ENCODE measurements at places on chromosomes 1 and 21.

GRCh38 chr1:227947676-227948492 lies at the start of gene WNT9A:
WNT9A (minus strand) TSS chr1:227947932; CDS start chr1:227947887, 45 bp downstream.
- peak within 1 kb of the TSS; percentile 66 for H3K4me3 ChIP-seq
- no peaks in the 10 kb centered on the region for H3K36me3 ChIP-seq
- H3K27me3 ChIP-seq: peaks cover 34% of the 10 kb centered on the region
- DNase-seq: peak; percentile 36
- H3K27ac ChIP-seq: no peak within 1 kb of the TSS

GRCh38 chr1:27858072-27858948 lies 14.0 kb upstream of the THEMIS2 start:
- peaks cover 24% of the 10 kb centered on the region for H3K4me1 ChIP-seq
- DNase-seq: peak; percentile 85
- no peak overlapping the region for H3K4me3 ChIP-seq
- no peaks in the 10 kb centered on the region for H3K36me3 ChIP-seq

GRCh38 chr1:54364995-54365394 lies 41.2 kb downstream of the SSBP3 start:
- no peak for DNase-seq
- H3K4me1 ChIP-seq: peaks cover 15% of the 10 kb centered on the region

DNA sequence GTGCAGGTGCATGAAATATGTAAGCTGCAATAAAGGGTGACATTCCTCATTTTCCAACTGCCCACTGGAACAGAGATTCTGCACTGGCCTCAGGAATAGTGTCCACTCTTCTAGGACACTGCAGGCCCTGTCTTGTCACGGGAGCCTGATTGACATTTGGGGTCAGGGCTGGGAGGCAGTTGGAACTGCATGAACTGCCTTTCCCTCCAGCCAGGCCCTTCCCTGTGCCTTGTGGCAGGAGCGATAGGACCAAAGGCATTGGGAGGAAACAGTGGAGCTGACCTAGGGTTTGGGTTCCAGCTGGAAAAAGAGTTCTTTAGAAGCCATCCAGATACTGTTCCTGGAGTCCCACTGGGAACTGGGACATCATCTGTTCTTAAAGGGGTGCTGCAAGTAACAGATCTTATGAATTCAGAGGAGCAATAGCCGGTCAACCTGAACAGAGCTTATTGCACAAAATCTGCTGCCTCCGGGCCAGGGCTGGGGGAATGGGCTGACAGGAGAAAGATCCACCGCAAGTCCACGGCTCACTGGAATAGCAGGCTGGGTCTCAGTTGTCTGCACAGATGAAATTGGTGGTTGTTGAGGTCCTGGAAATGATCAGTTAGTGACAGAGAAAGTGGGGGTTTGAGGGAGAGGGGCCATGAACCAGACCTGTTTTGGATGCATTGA lies 451.7 kb downstream of the CAMTA1 start:
- no peak overlapping the region for H3K4me3 ChIP-seq
- no peaks in the 10 kb centered on the region for H3K4me1 ChIP-seq
- no peak for DNase-seq
- no peak overlapping the region for H3K27ac ChIP-seq
- no peaks in the 10 kb centered on the region for H3K27me3 ChIP-seq

GRCh38 chr1:173445656-173446055 lies 31.5 kb upstream of the PRDX6 start:
- H3K4me1 ChIP-seq: no peaks in the 10 kb centered on the region
- H3K27ac ChIP-seq: no peak overlapping the region
- H3K27me3 ChIP-seq: no peaks in the 10 kb centered on the region
- DNase-seq: no peak
- H3K4me3 ChIP-seq: no peak overlapping the region
- H3K36me3 ChIP-seq: peaks cover 2% of the 10 kb centered on the region

DNA sequence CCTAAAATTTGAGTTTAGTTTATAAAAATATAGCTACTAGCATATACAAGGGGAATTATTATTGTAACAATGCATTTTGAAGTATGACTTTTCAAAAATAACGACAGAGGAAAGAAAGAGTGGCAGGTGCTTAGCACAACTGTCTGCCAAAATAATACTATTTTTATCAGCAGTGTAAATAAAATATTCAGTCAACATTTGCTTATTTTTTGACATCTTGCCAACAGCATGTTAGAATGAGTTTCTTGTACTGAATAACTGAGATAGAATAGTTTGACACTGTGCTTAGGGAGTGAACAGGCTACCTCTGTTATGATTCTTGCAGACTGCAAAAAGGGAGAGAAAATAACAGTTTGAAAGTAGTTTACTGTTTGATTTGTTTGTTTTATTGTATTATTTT lies 909.8 kb downstream of the BRINP3 start:
- H3K27ac ChIP-seq: no peak overlapping the region
- no peaks in the 10 kb centered on the region for H3K36me3 ChIP-seq
- H3K4me3 ChIP-seq: no peak overlapping the region
- H3K27me3 ChIP-seq: no peaks in the 10 kb centered on the region

- H3K36me3 ChIP-seq: peaks cover 39% of the 10 kb centered on the region
- H3K4me3 ChIP-seq: peak overlapping the region; percentile 84
- H3K4me1 ChIP-seq: peaks cover 34% of the 10 kb centered on the region
- no peaks in the 10 kb centered on the region for H3K27me3 ChIP-seq
- H3K27ac ChIP-seq: peak overlapping the region; percentile 97
These were observed 671 bp upstream of the PYGO2 start for GRCh38 chr1:154962156-154962749.

GRCh38 chr1:9823943-9824701 lies at the start of gene CLSTN1:
CLSTN1 (minus strand) TSS chr1:9823965; CDS start chr1:9823733, 232 bp downstream.
- peaks cover 43% of the 10 kb centered on the region for H3K4me1 ChIP-seq
- H3K4me3 ChIP-seq: peak within 1 kb of the TSS; percentile 97
- no peaks in the 10 kb centered on the region for H3K36me3 ChIP-seq
- H3K27ac ChIP-seq: no peak within 1 kb of the TSS
- DNase-seq: peak; percentile 91

GRCh38 chr1:43913666-43914360 lies 19.8 kb upstream of the ARTN start:
- peaks cover 24% of the 10 kb centered on the region for H3K4me1 ChIP-seq
- peaks cover 5% of the 10 kb centered on the region for H3K36me3 ChIP-seq
- H3K27me3 ChIP-seq: no peaks in the 10 kb centered on the region
- DNase-seq: no peak

DNA sequence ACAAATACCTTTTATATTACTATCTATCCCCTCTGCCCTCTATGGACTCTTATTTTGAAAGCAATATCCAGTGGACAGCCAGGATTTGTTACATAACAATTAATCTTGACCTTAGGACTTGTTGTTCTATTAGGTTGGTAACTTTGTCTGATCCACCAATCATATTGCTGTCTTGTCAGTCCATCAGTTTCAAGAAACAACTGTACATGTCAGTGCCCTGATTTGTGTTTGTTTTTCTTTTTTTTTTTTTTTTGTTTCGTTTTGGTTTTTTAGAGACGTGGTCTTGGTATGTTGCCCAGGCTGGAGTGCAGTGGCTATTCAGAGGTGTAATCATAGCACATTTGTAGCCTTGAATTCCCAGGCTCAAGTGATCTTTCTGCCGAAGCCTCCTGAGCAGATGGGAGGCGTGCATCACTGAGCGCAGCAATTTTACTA lies 1.5 kb upstream of the SCP2 start:
- H3K27ac ChIP-seq: no peak overlapping the region
- peaks cover 3% of the 10 kb centered on the region for H3K4me1 ChIP-seq

GRCh38 chr1:11806307-11806936 lies 431 bp downstream of the CLCN6 start:
- no peaks in the 10 kb centered on the region for H3K27me3 ChIP-seq
- peak overlapping the region; percentile 89 for H3K4me3 ChIP-seq
- H3K36me3 ChIP-seq: no peaks in the 10 kb centered on the region
- peak overlapping the region; percentile 70 for H3K27ac ChIP-seq
- DNase-seq: no peak
- peaks cover 66% of the 10 kb centered on the region for H3K4me1 ChIP-seq

- H3K27me3 ChIP-seq: no peaks in the 10 kb centered on the region
- no peak overlapping the region for H3K4me3 ChIP-seq
- H3K4me1 ChIP-seq: peaks cover 5% of the 10 kb centered on the region
- DNase-seq: no peak
These were observed 23.3 kb downstream of the ABCB10 start for GRCh38 chr1:229535230-229535629.

DNA sequence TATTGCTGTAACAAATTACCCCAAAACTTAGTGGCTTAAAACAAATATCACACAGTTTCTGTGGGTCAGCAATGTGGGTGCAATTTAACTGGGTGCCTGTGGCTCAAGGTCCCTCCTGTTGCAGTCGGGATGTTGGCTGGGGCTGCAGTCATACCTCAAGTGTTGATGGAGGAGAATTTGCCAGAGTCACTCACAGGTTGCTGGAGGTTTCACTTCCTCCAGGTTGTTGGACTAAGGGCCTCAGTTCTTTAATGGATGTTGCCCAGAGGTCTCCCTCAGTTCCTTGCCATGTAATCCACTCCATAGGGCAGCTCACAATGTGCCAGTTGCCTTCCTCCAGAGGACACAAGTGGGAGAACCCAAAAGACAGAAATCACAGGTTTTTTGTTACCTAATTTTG lies 2.5 kb upstream of the TAF13 start:
- no peak overlapping the region for H3K27ac ChIP-seq
- no peak overlapping the region for H3K4me3 ChIP-seq
- no peaks in the 10 kb centered on the region for H3K27me3 ChIP-seq
- H3K4me1 ChIP-seq: peaks cover 16% of the 10 kb centered on the region
- H3K36me3 ChIP-seq: no peaks in the 10 kb centered on the region
- no peak for DNase-seq

DNA sequence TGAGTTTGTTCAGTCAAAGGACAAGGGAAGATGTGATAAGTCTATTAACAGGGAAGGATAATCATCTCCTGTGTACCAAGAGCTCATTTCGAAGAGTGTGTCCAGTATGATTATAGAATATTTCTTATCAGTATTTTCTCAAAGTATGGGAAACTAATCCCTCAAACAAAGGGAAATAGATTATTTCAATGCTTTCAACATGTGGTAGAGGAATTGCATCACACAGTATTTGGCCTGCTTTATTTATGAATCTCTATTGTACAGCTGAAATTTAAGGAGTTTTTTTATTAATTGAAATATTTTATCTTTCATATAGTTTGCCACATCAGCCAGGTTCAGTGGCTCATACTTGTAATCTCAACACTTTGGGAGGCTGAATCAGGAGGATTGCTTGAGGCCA lies 151.0 kb downstream of the CLEC20A start:
- H3K4me1 ChIP-seq: no peaks in the 10 kb centered on the region
- H3K27ac ChIP-seq: no peak overlapping the region
- no peak for DNase-seq
- no peaks in the 10 kb centered on the region for H3K36me3 ChIP-seq

- peak; percentile 74 for DNase-seq
- H3K4me1 ChIP-seq: no peaks in the 10 kb centered on the region
- H3K27me3 ChIP-seq: no peaks in the 10 kb centered on the region
These were observed 28.2 kb downstream of the ATP8B2 start for GRCh38 chr1:154353460-154353904.

GRCh38 chr1:242243472-242243871 lies 244.6 kb upstream of the MAP1LC3C start:
- no peaks in the 10 kb centered on the region for H3K4me1 ChIP-seq
- no peak overlapping the region for H3K4me3 ChIP-seq
- no peaks in the 10 kb centered on the region for H3K36me3 ChIP-seq
- H3K27ac ChIP-seq: no peak overlapping the region
- DNase-seq: no peak
- no peaks in the 10 kb centered on the region for H3K27me3 ChIP-seq

GRCh38 chr1:118960026-118960561 lies 28.0 kb downstream of the TBX15 start:
- H3K36me3 ChIP-seq: no peaks in the 10 kb centered on the region
- no peak overlapping the region for H3K4me3 ChIP-seq
- H3K27me3 ChIP-seq: no peaks in the 10 kb centered on the region

GRCh38 chr1:179493323-179493722 lies 82.4 kb downstream of the NPHS2 start:
- no peaks in the 10 kb centered on the region for H3K36me3 ChIP-seq
- no peak for DNase-seq
- H3K4me3 ChIP-seq: no peak overlapping the region
- no peaks in the 10 kb centered on the region for H3K4me1 ChIP-seq
- no peaks in the 10 kb centered on the region for H3K27me3 ChIP-seq

GRCh38 chr1:213947200-213947801 lies 40.5 kb upstream of the PROX1 start:
- H3K36me3 ChIP-seq: no peaks in the 10 kb centered on the region
- no peak overlapping the region for H3K27ac ChIP-seq
- no peak for DNase-seq

- H3K27ac ChIP-seq: no peak overlapping the region
- H3K36me3 ChIP-seq: no peaks in the 10 kb centered on the region
- DNase-seq: no peak
- peaks cover 23% of the 10 kb centered on the region for H3K4me1 ChIP-seq
- H3K4me3 ChIP-seq: peak overlapping the region; percentile 80
These were observed 554 bp downstream of the EVA1C start for GRCh38 chr21:32413015-32413504.

- no peak overlapping the region for H3K4me3 ChIP-seq
- no peaks in the 10 kb centered on the region for H3K4me1 ChIP-seq
- no peaks in the 10 kb centered on the region for H3K27me3 ChIP-seq
- H3K27ac ChIP-seq: no peak overlapping the region
- DNase-seq: no peak
- H3K36me3 ChIP-seq: peaks cover 19% of the 10 kb centered on the region
These were observed 13.2 kb downstream of the MX1 start for GRCh38 chr21:41439248-41439647.

GRCh38 chr1:45297666-45298356 lies 28.9 kb upstream of the HPDL start:
- no peak for DNase-seq
- no peaks in the 10 kb centered on the region for H3K36me3 ChIP-seq
- H3K27ac ChIP-seq: no peak overlapping the region
- H3K4me1 ChIP-seq: no peaks in the 10 kb centered on the region

DNA sequence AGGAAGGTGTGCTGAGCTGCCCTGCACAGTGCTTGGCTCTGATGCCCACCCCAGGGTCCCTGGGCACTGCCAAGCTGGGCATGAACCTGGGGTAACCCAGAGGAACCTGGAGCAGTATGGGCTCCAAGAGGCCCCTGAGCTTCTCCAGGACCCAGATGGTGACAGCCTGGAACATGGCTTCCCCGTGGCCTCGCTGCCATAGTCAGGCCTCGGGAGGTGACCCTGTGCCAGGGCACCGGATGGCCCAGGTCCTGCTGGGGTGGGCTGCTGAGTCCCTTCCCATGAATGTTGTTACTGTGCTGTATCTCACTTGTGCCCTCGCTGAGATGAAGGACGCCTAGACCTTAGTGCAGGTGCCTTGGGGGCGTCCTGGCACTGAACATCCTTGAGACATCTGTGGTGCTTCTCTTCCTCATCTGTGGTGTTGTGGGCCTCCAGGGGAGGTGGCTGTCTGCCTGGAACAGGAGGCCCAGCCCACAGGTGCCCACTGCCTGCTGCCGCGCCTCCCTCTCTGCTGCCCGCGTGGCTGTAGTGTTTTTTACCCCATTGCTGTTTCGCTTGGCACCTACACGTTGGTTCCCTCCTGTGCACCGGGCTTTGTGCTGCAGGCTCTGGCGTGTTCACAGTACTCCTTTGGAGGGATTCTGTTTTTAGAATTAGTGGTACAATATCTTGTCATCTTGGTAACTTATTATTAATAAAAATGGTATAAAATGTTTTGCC lies 160.3 kb downstream of the PCBP3 start:
- no peak overlapping the region for H3K4me3 ChIP-seq
- no peaks in the 10 kb centered on the region for H3K27me3 ChIP-seq
- DNase-seq: no peak
- no peak overlapping the region for H3K27ac ChIP-seq
- no peaks in the 10 kb centered on the region for H3K4me1 ChIP-seq
- no peaks in the 10 kb centered on the region for H3K36me3 ChIP-seq

GRCh38 chr1:60430375-60430774 lies 356.8 kb upstream of the C1orf87 start:
- no peaks in the 10 kb centered on the region for H3K27me3 ChIP-seq
- H3K4me3 ChIP-seq: no peak overlapping the region
- H3K27ac ChIP-seq: no peak overlapping the region
- no peaks in the 10 kb centered on the region for H3K4me1 ChIP-seq
- no peak for DNase-seq

Measured in common myeloid progenitor, CD34-positive (primary cell).